ENCODE measurements at places on chromosomes 16 and 17.
A peak's percentile ranks its signal among the peaks of the same experiment; 100 is the strongest.

GRCh38 chr16:85390511-85391174 lies 222.5 kb upstream of the GSE1 start:
- peak; percentile 88 for DNase-seq

DNA sequence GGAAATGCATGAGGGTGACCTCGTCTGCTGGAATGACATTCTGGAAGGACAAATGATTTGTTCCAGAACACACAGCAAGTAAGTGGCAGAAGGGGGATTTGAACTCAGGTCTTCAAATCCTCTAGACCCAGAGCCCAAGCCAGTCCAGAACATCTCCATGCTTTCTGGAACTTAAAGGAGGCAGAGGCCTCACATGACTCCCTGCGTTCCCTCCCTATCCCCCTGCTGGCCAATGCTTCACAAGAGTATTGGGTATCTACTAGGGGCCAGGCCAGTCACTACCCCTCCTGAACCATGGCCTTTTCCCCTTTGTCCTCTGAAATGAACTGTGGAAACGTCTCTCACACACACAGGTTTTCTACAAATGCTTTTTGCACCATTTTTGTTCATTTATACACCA lies 7.6 kb upstream of the BEAN1 start:
- no peak for DNase-seq

DNA sequence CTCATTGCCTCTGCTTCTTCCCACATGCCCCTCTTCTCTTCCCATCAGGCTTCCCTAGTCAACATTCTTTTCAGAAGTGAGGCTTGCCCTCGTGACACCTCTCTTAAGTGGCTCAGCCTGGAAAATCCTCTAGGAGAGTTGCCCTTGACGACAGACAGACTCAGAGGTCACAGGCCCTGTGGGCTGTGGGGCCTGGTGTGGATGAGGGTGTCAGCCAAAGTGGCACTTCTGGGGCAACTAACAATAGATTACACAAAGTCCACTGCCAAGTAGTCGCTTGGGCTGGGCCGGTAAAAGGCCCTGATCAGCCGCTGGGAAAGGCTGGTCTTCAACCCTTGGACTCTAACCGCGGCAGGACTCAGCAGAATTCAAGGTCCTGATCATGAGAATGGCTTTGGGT lies 33.7 kb upstream of the METTL16 start:
- DNase-seq, result no peak

DNA sequence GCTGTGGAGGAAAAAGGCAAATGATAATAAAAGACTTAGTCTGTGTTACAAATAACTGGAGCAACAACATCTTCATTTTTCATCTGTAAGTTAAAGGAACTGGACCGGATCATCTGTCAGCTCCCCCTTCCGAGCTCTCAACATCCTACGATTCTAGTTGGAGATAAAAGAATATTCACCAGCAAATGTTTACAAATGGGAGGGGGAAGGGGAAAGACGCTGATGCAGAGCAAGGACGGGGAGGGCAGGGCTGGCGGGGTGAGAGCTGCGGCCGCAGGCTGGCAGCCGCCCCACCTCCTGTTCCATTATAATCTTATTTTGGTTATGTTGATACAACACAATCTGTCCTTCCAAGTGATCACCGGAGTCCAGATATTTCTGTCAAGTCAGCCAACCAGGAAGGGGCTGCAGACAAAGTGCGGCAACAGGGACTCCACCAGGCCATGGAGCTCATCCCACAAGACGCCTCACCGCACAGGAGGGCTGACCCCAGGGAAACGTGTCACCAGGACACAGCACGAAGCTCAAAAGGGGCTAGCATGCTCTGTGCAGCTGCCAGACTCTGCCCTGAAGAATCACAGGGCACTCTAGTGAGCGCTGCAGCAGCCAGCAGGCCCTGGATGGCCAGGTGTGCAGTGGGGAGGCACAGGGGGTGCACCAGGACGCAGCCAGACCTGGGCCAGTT lies 19.7 kb downstream of the FBXO31 start:
- no peak for DNase-seq

- peak; percentile 73 for DNase-seq
These were observed 93.9 kb downstream of the YPEL2 start for GRCh38 chr17:59425085-59425931.

DNA sequence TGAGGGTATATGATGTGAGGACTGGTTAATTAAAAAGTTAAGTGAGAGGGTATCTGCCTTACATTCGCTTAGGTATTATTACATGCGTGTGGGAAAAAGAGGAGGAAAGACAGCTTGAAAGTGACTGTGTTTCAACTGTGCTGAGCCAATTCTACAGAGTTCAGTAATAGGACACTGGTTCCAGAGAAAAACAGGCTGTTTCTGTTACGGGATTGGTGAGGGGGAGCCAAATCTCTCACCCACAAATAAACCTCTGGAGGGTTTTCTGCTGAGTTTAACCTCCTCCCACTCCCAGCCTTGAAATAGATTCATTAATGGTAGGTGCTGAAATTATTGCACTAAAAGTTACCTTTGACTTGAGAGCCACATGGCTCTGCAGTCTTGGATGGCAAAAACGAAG lies 3.9 kb upstream of the KRT26 start:
- no peak for DNase-seq

- no peak for DNase-seq
These were observed 30.2 kb upstream of the RASD1 start for GRCh38 chr17:17526369-17526768.

- DNase-seq, result no peak
These were observed 144.7 kb upstream of the CRHR1 start for GRCh38 chr17:45639297-45639849.

DNA sequence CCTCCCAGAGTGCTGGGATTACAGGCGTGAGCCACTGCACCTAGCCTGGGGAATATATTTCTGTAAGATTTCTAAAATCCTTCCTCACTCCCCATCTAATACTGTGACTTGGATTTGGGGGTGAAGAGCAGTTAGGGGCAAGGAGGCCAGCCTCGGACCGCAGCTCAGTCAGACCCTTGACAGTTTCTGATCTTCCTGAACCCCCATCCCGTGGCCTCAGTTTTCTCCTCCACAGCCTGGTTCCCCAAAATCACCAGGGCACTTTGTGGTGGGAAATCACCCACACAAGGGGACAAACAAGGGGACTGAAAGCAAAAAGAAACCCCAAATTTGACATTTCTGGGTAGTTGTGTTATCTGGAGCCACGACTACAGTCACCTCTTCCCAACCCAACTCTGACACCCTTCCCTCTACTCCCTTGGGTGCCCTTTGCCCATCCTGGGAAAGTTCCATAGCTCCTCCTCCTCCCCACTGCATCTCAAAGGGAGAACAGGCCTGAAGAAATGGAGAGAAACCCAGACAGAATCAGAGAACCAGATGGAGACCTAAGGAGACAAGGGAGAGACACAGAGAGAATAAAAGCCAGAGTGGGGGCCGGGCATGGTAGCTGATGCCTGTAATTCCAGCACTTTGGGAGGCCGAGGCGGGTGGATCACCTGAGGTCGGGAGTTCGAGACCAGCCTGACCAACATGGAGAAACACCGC lies 2.8 kb upstream of the STAT5A start:
- DNase-seq, result peak; percentile 51
